ENCODE measurements at places on chromosomes 4 and X.

- DNase-seq = peak; percentile 3
Observed at GRCh38 chrX:107324493-107325310, 118.3 kb downstream of the DNAAF6 start.

GRCh38 chr4:173332963-173333657 lies 1.0 kb downstream of the HMGB2 start:
- peak; percentile 9 for DNase-seq

DNA sequence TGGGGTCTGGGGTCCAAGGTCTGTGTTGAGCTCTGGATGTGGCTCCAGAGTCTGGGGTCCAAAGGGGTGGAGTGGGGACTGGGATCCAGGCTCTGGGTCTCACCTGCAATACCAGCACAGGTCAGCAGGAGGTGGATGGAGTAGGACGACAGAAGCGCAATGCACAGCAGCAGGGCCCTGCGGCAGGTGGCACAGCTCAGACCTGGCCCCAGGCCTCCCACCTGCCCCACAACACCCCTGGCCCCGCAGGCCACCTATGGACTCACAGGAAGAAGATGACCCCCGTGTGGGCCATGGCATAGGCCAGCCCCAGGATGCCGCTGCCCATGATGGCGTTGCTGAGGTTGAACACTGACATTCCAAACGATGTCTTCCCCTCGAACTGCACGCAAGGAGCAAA lies 3.4 kb downstream of the SLC38A5 start:
- no peak for DNase-seq

DNA sequence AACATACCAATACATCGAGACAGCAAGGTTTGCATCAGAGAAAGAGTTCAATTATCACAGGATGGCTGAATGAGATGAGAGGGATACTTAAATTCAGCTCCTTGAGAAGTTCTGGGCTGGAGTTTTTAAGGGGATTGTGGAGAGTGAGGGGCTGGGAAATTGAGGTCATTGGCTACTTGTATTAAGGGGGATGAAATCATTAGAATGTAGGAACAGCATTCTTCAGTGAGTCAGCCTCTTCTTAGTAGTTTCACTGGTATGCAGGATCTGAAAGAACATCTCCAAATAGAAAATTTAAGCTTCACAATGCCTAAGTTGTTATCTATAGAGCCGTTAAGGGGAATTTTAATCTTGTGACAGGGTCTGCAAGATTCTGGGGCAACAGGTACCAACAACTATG lies 211.6 kb upstream of the TAPT1 start:
- peak; percentile 71 for DNase-seq

- no peak for DNase-seq
Observed at GRCh38 chr4:165921546-165921945, 48.5 kb downstream of the TLL1 start.

GRCh38 chrX:19899217-19899788 lies 11.9 kb upstream of the SH3KBP1 start:
- peak; percentile 22 for DNase-seq

DNA sequence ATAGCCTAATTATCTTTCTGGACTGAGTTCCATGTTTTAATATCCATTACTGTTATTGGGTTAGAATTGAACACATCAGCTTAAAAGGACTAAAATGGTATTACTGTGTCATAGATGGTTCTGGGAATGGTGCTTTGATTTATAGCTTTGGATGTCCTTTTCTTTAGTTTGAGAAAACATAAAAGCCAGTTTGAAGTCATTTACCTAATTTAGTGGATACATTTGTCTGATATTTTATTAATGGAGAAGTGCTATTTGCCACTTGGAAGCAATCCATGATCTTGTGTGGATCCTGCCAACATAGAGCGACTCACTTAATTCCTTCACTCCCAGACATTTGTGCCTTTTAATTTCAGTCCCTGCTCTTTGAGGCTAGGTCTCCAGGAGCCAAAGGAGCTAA lies 212.4 kb upstream of the PACRGL start:
- peak; percentile 44 for DNase-seq

DNA sequence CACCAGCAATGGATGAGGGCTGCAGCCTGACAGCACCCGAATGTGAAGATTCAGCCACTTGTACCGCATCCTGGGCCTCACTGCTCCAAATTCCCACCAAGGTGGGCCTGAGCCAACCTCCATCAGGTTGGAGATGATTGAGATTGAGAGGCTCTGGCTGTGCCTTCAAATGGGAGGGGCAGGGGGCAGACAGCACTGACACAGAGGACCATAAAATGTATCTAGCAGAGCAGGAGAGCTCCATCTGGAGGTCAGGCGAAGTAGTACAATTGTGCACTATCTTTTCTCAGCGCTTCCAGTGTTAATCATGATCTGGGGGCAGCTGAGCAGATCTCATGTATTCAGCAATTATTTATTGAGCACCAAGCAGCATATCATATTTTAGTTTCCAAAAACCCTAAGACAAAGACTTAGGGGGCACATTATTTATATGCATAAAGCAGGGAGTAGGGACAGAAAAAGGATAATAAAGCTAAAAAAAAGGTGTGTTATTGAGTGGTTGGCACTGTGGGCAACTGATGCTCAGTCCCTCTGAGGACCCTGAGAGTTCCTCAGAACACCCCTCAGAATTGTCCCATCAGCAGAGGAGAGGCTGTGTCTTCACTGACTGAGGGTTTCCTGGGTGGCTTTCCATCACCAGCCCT lies 31.6 kb upstream of the C1QTNF7 start:
- DNase-seq = peak; percentile 59

DNA sequence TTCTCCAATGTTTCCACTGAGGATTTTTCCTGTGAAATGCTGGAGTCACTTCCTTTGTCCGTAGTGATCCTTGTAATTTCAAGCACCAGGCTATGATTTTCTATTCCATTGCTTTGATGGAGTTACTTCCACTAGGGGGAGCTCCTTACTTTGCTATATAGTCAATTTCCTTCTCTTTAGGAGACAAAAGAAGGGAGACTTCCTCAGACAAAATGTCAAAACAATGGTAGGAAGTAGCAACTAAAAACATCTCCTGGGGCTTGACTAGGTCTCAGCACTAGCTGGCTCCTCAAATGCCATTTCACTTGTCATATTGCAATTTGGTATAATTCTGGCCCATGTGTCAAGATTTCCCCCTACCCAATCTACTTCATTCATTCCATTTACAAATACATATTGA lies 24.1 kb downstream of the ZCCHC12 start:
- peak; percentile 31 for DNase-seq

GRCh38 chrX:120238933-120239332 lies 11.7 kb upstream of the ZBTB33 start:
- no peak for DNase-seq

DNA sequence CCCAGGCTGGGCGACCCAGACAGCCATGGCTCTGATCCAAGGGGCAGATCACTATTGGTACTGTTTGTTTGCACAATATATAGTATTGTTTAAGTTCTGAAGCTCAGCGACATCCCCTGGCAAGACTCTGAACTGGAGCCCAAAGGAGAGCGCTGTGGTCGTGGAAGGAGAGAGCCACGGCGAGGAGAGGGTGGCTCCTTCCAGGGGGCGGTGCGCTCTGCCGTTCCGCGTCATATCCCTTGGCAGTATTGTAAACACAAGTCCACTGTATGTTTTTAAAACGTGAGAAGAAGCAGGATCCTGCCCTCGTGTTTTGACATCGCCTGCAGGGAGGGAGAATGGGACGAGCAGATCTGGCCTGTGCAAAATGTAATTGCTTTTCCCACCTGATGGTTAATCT lies 185.5 kb downstream of the RAB28 start:
- no peak for DNase-seq

DNA sequence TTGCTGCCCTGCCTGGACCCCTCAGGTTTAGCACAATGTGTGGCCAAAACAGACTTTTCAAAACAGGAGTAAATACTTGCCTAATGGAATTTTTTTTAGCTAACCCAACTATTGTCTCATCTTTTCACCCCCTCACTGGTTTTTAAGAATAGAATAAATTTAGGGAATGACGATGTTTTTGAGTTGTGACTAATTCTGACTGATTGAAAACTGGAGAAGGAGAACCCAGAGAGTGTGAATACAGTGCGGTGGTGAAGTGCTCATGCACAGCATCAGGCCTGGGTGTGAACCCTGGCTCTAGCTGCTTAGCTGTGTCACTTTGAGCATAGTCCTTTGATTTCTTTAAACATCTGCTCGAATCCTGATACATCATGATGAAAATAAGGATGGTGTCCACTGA lies 10.5 kb downstream of the ANTXR2 start:
- DNase-seq = peak; percentile 25

- DNase-seq = peak; percentile 48
Observed at GRCh38 chr4:59553721-59554091, 1646.4 kb upstream of the ADGRL3 start.

DNA sequence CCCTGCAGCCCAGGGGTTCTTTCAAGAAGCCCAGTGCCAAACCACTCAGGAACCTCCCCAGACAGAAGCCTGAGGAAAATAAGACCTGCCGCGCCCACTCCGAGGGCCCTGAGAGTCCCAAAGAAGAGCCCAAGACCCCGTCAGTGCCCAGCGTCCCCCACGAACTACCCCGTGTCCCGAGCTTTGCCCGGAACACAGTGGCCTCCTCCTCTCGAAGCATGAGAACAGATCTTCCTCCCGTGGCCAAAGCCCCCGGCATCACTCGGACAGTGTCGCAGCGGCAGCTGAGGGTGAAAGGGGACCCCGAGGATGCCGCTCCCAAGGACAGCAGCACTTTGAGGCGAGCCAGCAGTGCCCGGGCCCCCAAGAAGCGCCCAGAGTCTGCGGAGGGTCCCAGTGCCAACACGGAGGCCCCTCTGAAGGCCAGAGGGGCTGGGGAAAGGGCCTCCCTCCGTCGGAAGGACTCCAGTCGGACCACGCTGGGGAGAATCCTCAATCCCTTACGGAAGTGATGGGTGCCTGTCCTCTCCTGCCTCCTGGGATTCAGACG lies 40.2 kb downstream of the FHDC1 start:
- no peak for DNase-seq

GRCh38 chr4:176726803-176727202 lies 65.9 kb downstream of the VEGFC start:
- peak; percentile 21 for DNase-seq

DNA sequence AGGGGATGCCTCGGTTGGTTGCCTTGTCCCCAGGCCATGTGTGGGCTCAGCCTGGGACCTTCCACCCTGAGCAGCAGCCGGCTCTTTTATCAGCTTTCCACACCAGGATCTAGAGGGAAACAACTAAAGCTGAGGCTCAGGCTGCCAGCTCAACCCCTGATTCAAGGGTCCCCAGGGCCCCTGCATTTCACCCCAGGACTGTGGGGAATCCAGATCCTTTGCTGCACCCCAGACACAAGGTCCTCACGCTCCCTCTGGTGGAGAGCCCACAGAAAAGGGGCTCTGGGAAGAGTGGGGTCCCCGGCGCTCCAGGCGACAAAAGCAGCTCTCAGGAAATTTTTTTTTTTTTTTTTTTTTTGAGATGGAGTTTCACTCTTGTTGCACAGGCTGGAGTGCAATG lies 64.3 kb downstream of the ZFYVE28 start:
- peak; percentile 21 for DNase-seq

GRCh38 chr4:123262080-123262479 lies 134.5 kb upstream of the SPRY1 start:
- no peak for DNase-seq

DNA sequence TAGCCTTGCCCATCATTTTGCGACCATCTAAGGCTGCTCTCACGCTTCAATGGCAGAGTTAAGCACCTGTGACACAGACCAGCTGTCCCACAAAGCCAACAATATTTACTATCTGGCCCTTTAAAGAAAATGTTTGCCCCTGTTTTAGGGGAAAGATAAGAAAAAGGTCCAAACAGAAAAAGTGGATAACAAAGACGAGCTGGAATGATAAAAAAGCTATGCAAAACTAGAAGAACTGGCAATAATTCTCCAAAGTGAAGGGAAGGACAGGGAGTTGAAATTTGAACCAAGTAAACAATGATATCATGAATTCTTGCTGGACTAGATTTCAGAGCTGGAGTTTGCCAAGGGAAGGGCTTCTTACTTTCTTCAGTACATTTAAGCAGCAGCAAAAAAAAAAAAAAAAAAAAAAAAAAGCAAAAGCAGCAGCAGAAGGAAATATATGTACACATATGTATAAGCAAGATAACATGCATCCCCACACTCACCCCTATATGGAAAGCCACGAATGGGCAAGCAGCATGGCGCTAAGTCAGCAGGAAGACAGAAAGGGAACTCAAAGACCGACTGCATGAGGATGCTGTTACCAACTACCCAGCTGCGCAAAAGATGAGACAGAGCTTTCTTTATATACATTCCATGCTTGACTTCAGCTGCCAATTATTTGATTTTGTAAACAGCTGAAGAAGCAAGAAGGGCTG lies 12.5 kb downstream of the TRAPPC2 start:
- no peak for DNase-seq

DNA sequence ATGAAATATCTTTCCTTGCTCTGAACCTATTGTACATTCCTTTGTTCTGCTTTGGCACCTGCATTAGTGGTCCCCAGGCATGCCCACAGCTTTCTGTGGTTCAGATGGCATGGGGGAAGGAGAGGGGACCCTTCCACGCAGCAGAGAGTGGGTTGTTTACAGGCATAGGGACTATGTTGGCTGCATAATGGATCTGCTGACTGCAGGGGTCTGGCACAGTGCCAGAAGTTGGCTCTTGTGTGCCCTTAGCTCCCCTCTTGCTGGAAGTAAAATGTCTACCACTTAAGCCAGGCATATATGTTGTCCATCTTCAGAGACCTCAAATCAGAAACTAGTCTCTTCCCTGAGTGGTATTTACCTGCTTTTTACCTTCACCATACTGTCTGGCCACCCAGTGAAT lies 651.9 kb upstream of the PCDH7 start:
- no peak for DNase-seq

GRCh38 chr4:74999714-75000309 lies 66.9 kb downstream of the PARM1 start:
- no peak for DNase-seq

DNA sequence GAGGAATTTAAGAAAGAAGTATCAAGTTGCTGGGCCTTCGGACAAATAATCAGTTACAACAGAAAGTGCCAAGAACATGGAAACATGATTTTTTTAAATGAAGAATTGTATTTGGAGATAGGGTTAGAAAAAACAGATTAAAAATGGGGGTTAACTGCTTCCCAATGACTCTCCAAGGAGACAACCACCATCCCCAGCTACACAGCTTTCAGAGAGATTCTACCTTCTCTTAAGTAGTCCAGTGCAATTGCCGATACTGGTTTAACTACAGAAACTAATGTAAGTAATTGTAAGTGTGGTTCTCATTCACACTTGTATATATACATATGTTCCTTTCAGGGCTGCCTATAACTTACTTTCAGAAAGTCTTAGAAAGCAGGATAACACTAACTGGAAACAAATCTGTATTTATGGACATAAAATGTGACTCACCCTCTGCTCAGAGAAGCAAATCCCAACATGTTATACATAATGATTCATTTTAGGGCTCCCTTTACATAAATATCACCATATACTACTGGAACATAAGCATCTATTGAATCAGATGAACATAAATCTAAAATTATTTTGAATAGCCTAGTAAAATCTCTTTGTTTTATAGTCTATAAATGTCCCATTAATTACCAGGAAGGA lies 248.9 kb upstream of the UGT8 start:
- peak; percentile 78 for DNase-seq

All from fibroblast of skin of right biceps (primary cell).